ENCODE measurements at places on chromosomes 6 and 20.

GRCh38 chr6:90008189-90008907 is 114.1 kb downstream of the GJA10 start:
- no peak for DNase-seq

DNA sequence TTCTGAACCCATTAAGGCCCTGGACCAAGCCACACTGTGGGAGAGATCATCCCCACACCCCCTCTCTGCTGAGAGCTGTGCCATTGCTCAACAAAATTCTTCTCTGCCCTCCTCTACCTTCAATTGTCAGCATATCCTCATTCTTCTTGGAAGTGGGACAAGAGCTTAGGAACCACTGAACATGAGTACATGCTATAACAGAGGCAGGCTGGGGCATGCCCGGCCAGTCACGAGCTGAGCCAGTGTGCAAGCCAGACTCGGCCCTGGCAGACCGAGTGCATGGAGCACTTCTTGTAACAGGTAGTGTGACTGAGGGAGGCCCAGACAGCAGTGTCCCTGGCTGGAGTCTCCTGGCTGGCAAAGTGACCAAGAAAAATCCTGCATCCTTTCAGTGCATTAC is 149.2 kb downstream of the MOXD1 start:
- DNase-seq = no peak

GRCh38 chr6:1182722-1183521 is 129.0 kb upstream of the FOXQ1 start:
- DNase-seq = no peak

DNA sequence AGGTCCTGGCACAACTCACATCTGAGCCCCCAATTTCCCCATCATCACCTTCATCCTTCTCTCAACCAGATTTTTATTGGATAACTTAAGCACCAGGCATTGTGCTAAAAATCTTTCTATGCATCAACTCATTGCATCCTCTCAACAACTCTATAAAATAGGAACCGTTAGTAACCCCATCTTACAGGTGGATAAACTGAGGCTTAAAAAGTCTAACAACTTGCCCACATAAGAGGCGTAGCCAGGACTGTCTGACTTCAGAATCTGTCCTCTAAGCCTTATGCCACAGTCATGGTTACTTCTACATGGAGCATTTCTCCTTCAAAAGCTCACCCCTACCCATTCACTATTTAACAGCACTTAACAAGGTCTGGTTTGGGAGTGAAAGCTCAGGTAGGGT is 51.1 kb downstream of the PPP1R16B start:
- DNase-seq = no peak

DNA sequence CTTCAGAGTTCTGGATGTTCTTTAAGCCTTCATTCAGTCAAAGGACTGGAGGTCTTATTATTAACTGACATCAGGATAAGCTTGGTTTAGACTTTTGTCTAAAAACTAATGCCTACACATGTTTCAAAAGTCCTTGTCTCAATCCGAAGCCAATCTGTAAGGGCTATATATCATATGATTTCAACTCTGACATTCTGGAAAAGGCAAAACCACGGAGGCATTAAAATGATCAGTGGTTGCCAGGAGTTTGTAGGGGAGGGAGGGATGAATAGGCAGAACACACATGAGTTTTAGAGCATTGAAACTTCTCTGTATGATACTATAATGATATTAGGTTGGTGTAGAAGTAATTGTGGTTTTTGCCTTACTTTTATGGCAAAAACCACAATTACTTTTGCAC is 1285.8 kb upstream of the CITED2 start:
- DNase-seq = no peak

GRCh38 chr6:140264431-140264830 is 890.0 kb upstream of the CITED2 start:
- DNase-seq = no peak

- peak; percentile 84 for DNase-seq
Measured at GRCh38 chr6:106444777-106445507, 84.4 kb downstream of the CRYBG1 start.

- no peak for DNase-seq
Measured at GRCh38 chr6:4707011-4707410, 69.2 kb upstream of the CDYL start.

Data from choroid plexus epithelial cell (primary cell).